CD4-positive, alpha-beta T cell treated with Interleukin-1 beta for 1 hour (primary cell): ENCODE measurements at places on chromosomes 7 and 10.
A peak's percentile ranks its signal among the peaks of the same experiment; 100 is the strongest.

DNA sequence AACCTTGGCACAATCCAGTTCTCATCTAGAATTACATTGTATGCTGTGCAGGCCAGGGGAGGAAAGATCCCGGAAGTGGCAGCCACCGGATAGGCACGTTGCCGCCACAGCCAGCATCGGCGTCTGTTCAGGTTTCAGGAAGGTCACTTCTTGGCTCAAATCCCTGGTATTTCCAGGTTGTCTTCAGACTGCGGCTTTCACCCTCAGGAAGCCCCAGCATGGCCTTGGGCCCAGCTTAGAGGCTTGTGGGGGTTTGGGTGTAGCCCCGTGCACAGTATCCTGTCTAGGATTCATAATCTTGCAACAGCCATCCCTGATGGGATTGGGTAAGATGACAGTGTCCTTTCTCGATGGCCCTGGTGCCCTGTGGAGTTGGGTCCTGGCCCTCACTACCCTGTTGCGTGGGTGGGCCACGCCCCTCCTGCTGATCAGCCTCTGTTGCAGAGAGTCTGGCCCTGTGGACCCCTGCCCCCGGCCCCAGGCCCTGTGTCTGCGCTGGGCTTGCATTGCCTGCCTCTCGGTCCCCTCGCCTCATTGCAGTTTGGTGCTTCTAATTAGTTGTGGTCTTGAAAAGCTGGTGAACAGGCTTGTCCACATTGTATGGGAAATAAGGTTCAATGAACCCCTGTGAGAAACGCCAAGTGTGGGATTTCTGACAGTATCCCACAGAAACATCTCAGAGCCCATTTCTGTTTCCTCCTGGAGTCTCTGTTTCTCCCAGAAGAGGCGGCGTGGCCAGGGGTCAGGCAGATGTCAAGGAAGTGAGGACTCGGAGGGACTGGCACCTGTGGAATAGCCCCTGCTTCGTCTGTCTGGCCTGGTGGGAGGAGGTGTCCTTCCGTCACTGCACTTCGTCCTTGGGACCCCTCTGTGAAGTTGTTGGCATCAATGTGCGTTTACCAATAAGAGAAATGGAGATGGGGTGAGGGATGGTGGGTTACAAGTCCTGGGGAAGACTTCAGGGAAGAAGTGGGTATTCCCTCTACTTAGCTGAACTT lies 77.5 kb downstream of the MGMT start:
- no peak for DNase-seq

GRCh38 chr7:30922596-30922995 lies 10.9 kb downstream of the AQP1 start:
- DNase-seq, result no peak

- no peak for DNase-seq
These were observed 16.7 kb downstream of the STN1 start for GRCh38 chr10:103901299-103901698.

DNA sequence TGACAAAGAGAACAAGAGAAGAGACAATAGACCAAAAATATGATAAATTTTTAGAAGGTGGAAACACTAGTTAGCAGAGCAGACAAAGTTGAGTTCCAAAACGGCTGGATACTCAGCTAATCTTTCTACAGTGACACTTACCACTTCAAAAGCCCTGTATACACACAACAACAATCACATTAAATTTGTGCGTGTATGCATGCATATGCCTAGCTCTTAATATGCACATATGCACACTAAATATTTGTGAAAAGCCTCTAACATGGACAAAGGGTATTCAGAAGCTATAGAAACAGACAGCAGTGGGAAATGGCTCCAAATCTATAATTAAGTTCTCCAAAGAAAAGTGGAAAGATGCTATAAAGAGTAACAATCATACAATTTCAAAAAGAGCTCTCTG lies 476.4 kb downstream of the HTR7 start:
- no peak for DNase-seq

- DNase-seq, result no peak
These were observed 81.1 kb downstream of the ARHGAP12 start for GRCh38 chr10:31847515-31847914.

DNA sequence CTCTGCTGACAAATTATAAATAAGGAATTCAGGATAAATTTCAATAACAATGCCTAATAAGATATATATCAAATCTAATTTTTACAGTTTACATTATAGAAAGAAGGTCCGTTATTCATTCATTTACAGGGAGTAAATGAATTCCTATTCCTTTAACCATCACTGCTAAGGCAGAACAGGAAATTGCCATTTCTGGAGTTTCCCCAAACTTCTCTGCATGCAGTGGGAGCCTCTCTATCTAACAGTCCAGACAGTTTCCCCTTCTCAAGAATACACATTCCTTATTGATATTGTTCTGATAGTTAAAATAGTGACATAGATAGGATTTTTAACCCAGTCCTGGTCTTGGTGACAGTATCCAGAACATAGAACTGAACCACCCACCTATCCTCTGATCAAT lies 24.3 kb downstream of the MKI67 start:
- DNase-seq, result no peak

GRCh38 chr7:81190997-81191768 lies 272.3 kb upstream of the SEMA3C start:
- DNase-seq, result no peak

DNA sequence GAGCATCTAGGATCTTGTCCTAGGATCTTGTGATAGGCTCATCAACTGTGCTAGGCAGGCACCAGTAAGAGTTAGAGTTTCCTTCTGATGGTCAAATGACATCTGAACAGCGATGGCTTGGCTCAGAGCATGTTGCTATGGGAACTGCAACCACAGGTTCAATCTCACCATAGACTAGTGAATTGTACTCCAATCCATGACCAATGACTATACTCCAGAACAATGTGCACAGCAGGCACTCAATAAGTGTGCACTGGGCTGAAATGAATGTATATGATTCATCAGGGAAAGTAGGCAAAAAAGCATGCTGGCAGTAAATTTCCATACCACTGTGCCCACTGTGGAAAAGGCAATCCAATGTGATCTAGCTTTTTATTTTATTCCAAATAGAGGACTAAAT lies 163.6 kb upstream of the HPS1 start:
- no peak for DNase-seq

DNA sequence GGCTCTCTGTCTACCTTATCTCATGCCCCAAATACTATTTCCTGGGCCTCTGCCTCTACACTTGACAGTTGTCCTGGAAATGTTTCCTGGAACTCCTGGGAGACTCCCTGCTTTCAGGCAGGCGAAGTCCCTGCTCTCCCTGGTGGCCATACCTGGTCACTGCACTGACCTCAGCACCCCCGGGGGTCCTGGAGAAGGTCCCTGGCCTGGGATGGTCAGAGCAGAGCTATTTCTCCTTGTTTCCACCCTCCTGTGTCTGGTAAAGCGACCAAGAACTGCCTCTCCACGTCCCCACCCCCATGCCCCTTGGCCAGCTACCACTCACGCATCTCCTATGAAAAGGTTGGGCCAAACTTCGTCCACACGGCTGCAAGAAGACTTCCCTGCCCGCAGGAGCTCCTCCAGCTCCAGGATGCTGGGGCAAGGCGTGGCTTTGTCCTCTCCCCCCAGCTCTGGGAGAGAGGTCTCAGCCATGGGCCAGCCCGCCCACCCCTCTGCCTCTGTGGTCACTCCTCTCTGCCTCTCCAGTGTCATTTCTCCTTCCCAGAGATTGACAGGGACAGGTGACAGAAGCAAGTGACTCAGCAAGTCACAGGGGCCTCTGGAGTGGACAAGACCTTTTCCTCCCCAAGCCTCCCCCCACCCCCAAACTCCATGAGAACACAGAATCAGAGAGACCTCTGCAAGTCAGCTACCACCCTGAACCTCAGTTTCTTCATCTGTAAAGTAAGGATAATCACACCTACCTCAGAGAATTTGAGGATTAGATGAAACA lies 2.6 kb upstream of the SAMD8 start:
- no peak for DNase-seq

- DNase-seq, result no peak
These were observed 91.0 kb upstream of the NFE2L3 start for GRCh38 chr7:26060733-26061677.

DNA sequence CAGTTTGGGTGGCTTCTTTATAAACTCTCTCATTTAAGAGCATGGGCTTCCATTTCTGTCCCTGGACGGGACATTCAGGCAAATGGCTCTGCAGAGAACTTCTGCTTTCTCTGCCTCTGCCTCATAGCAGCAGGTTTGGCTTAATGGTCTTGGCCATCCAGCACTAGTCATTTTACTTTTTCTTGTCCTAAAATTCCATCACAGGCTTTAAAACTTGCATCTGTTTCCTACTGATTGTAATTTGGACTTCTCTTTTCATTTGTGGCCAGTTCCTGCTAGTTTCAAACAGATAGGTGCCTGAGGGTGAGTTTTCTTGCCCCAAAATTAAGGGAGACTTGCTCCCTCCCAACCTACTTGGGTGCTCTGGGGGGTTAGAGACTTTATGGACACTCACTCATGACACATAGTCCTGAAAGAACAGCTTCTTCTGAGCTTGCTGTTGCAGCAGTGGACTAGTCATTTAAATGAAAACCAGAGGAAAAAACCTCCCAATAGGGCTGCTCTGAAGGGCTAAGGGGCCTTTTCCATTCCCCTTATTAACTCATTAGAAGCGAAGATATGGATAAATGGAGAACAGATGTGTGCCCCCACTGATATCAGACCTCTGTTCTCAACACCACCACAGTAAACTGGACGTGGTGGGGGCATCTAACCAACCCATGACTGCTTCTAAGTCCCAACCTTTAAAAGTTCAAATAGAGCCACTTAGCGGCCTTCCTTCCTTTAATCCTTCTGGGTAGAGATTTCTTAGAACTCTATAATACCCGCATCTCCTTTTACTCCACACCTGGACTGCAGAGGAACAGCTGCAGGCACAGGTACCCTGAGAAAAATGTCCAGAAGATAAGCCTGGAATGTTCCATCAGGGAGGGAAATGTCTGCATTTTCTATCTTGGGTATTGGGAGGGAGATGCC lies 38.8 kb downstream of the SVOPL start:
- no peak for DNase-seq

- DNase-seq, result peak; percentile 51
These were observed 729 bp downstream of the DNAJB6 start for GRCh38 chr7:157337316-157338149.

GRCh38 chr10:98172073-98172472 lies 37.6 kb downstream of the R3HCC1L start:
- no peak for DNase-seq

DNA sequence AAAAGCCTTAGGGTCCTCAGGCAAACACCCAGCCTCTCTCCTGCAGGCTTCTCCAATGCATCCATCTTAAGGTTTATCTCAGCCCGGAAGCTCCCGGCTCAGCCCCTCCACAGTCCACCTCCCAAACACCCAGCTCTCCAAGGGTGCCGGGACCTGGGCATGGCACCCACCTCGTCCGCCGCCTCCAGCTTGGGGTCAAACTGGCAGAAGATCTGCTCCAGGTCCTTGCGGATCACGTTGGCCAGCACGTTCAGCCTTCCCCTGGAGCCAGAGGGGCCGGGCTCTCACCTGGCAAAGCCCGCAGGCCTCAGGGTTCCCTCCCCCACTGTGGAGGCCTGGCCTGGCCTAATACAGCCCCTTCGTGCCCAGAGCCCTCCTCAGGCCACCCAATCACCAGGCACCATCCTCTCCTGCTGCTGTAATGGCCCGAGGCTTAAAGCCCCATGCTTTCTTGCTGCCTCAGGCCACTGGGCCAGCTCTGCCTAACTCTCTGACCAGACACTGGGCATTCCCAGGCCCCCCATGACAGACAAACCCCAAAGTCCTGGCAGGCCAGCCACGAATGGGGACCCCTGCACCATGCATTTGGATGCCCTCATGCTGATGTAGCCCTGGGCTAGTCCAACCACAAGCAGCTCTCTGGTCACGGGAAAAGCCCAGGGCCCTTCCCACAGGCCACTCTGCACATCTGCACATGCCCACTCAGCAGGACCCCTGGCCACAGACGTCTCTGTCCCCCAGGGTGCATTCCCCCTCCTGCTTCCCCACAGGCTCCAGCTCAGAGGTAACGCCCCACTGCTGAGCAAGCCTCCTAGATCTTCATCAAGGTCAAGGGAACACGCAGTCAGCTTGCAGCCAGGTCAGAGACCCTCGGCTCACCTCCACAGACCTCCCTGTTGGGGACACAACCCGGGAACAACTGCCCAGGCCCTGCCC lies 12.3 kb downstream of the OGDHL start:
- DNase-seq, result no peak

DNA sequence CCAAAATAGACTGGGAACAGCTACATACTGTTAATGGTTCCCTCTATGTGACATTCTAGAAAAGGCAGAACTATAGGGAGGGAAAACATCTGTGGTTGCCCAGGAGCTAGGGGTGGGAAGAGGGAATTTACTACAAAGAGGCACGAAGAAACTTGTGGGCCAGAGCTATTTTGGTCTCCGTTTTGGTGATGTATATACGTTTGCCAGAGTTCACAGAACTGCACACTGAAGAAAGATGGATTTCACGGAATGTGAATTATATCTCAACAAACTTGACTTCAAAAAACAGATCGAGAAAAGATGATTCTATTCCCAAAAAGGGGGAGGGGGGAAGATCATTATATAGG lies 386 bp upstream of the AS3MT start:
- DNase-seq, result no peak

DNA sequence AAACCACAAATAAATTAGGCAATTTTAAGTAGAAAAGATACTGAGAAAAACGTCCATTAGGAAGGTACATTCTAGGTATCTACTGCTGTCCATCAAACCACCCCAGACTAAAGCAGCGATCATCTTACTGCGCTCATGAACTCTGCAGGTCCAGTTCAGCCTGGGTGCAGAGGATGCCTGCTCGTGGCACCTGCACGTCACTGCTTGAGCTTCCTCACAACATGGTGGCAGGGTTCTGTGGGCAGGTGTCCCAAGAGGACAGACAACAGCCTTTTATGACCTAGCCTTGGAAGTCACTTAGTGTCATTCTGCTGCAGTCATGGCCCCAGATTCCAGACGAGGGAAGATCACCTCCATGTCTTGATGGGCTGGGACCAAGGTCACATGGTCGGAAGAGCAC lies 93.4 kb downstream of the MICALL2 start:
- no peak for DNase-seq

DNA sequence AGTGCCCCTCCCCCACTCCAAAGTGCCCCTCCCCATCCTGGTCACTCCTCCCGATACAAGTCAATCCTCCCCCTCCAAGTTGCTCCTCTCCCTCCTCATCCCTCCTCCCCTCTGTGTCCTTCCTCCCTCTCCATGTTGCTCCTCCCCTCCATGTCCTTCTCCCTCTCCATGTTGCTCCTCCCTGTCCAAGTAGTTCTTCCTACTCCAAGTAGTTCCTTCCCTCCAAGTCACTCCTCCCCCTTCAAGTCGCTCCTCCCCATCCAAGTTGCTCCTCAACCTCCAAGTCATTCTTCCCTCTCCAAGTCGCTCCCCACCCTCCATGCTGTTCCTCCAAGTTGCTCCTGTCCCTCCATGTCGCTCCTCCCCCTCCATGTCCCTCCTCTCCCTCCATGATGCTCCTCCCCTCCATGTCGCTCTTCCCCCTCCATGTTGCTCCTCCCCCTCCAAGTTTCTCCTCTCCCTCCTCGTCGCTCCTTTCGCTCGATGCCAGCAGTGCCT lies 8.6 kb upstream of the WBP1L start:
- DNase-seq, result no peak
